ENCODE measurements at places on chromosomes 1 and 21.

- no peak for DNase-seq
Observed at GRCh38 chr1:59346429-59346828, 49.5 kb downstream of the FGGY start.

GRCh38 chr21:46666941-46667740 lies 31.7 kb downstream of the PRMT2 start:
- DNase-seq: no peak

- no peak for DNase-seq
Observed at GRCh38 chr1:207894704-207895103, 16.2 kb downstream of the CD34 start.

DNA sequence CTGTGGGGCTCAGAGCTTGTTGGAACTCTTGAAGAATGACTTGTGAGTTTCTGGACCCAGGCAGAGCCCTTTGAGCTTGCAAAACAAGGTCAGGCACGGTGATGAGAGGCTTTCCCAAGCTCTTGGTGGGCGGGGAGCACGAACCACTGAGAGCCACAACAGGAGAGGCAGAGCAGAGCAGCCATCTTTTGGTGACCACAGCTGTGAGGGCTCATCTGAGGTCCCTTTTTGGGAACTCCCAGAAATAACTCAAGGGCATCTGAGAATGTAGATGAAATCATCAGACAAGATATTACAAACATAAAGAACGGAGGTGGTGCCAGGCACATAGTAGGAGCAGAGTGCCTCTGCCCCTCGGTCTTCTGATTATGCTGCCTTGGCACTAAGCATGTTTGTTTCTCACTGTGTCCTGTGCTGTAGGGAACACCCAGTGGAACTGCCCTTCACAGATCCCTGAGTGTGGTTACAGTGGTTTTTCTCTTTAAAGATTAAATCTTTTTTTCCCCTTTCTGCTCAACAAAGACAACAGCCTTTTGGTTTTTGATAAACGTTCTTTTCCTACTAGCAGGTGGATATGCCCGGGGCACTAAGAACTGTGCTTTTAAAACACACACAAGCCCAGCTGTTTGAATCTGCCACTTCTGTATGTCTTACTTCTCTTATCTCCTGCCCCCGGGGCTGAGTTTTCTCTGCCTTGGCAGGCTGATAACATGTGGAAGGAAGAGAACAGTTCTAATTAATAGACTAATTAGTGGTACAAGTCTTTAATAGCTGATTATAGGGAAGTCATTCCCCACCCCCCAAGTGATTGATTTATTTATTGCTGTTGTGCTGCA lies 37.7 kb downstream of the CD34 start:
- no peak for DNase-seq

DNA sequence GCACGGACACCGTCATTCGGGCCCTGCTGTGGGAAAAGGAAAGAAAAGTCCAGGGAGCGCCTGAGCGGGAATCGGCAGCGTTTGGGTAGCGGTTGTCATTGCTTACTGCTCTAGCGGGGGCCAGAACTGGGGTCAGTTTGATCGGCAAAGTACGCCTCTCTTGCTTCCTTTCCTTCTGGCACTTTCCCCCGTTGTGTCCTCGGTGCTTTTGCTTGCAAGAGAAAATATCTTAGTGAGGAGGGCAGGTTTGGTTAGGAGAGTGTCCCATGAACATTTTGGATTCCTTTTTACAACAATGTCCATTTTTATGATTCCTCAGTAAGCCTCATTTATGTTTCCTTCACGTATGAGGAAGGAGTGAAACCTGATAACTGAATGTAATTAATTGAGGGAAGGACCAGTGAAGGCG lies 670 bp downstream of the ST3GAL3 start:
- DNase-seq: no peak

DNA sequence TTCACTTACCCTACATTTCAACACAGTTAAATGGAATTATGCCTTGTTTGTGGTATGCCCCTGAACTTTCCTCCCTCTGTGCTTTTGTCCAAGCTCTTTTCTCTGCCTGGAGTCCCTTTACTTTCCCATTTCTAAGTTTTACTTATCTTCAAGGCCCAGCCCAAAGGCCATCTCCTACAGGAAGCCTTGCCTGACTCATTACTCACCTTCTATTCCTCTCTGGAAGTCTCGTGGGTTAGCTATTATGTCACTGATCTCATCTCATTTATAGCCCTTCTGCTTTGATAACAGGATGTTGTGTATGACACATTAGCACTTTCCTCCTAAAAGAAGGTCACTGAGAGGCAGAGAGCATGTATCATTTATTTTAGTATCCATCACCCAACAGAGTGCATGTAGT lies 78.8 kb upstream of the CD1D start:
- DNase-seq: no peak

DNA sequence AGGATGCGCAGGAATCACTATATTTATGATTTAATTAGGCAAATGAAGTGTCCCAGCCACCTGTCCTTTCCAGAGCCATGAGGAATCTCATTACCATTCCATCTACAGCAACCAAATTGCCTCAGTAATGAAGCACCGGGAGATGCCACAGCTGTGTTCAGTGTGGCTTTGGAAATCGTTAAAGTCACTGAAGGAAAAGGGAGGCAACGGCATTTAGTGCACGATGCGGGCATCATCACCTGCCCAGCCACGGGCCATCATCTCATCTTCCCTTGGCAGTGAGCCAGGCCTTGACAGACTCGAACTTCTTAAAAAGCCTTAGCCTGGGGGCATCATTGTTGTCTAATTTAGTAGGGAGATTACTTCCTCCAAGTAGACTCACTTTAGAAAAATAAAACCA lies 67.8 kb downstream of the CNIH3 start:
- DNase-seq: no peak

DNA sequence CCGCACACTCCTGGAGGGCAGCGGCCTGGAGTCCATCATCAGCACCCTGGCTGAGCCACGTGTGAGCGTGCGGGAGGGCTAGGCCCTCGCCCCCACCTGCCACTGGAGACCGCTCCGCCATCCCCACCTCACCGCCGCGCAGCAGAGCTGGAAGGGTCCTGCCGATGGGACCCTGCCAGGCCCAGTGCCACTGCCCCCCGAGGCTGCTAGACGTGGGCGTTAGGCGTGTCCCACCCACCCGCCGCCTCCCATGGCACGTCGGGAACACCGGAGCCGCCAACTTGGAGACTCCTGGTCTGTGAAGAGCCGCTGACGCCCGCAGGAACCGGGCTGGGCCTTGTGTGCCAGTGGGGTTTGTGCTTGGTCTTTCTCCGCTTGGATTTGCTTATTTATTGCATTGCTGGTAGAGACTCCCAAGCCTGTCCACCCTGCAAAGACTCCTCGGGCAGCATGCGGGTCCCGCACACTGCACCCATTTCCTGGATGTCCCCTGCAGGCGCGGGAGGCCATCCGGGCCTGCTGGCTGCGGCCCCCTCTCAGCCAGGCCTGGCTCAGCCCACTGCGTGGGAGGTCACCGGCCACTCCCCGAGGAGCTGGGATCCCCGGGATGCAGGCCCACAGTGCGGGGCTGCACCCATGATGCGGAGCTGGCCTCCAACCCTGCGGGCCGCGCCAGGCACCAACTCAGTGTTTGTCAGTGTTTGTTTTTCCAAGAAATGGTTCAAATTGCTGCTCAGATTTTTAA lies 6.0 kb downstream of the LY9 start:
- no peak for DNase-seq

GRCh38 chr1:19401535-19401889 lies 83.8 kb downstream of the CAPZB start:
- no peak for DNase-seq

DNA sequence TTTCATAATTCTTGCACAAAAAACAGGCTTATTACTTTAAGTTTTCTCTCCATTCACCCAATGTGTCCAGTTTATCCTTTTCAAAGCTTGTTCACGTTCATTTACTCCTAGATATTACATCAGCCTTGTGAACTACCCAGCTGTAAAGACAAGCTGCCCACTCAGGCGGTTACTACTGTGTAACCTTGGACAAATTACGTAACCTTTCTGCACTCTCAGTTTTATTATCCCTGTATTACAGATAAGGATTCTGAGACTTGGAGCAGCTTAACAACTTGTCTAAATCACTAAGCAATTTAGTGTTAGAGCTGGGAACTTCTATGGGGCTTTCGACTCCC lies 20.5 kb upstream of the LPAR3 start:
- DNase-seq: no peak

DNA sequence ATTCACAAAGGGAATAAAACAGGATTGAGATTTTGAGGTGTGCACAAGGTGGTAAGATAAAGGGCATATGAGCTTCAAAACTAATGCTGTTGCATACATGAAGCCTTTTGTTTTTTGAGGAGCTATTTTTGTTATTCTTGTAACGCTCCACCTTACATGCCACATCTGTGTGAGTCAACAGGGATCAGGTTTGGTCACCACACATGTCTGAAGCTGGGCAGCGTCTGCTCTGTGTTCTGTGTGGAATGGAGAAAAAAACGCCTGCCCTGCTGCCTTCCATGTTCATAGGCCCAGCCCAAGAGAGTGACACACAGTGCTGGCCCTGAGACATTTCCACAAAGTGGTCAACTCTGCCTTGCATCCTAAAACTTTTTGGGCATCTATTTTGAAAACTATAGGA lies 67.7 kb downstream of the MPZL1 start:
- no peak for DNase-seq

DNA sequence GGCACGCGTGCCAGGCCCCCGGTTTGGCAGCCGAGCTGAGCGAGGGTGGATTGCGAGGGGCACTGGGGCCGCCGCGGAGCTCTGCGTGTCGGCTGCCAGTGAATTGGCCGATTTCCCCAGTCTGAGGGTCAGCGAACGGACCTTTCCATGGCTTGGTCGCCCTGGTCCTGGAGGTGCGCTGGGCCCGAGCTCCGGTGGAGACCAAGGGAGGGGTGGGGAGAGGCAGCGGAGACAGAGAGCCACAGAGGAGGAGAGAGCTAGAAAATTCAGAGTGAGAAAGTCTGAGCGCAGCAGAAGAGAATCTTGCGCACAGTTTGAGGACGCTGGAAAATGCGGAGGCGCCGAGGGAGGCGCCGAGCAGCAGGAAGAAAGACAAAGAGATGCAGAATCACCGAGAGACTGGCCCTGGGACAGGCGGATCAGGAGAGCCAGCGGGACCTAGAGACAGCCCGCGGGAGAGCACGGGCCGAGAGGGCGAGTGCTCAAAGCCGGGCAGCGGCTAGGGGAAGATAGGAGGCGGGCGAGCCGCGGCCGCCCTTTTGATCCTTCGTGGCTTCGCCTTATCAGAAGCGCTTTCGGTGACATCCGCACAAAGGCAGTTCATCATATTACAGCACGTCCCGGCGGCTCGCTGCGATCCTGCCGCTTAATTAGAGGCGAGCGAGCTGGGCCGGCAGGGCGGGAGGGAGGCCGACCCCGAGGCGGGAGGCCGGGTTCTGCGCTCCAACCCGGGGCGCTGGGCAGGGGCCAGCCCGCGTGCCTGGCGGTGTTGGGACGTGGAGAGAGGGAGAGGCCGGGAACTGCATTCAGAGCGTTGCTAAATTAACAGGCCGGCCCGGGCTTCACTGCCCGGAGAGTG lies 12.7 kb downstream of the PAX7 start:
- DNase-seq: no peak

- no peak for DNase-seq
Observed at GRCh38 chr1:54624466-54625464, 1.4 kb upstream of the FAM151A start.

DNA sequence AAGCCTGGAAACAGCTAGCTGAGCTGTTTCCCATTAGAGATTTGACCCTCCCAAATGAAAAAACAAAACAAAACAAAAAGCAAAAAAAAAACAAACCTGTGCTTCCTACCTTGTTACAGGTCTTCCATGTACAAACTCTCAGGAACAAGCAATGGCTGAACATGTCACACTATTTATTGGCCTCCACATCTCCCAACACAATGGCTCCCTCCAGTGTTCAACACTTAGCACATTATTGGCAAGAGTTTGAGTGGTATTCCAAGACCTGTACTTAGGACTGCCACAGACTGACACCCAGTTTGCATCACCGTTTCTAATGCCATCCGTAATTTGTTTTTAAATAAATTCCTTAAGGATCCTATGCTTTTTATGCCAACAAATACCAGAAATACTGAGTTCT lies 195.0 kb upstream of the OLFM3 start:
- DNase-seq: no peak

GRCh38 chr1:53130598-53130877 lies 11.9 kb downstream of the SLC1A7 start:
- no peak for DNase-seq

- no peak for DNase-seq
Observed at GRCh38 chr1:26197301-26197700, 6.9 kb downstream of the CATSPER4 start.

DNA sequence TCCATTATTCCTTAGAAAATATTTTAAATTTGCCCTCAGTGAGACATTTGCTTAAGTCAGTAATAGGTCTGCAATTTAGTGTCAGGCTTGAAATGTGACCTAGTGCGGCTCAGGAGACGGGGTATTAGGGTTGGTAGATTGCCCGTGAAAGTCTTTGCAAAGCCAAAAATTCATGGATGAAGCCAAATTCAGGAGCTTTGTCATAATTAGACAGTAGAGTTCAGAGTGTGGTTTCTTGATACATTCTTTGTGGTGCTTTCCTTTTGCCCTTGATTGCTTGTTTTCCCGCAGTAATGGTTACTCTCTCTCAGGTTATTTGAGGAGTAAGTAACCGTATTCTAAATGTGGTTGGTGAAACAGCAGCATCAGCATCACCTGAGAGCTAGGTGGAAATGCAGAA lies 120.7 kb downstream of the RPS6KC1 start:
- DNase-seq: no peak

DNA sequence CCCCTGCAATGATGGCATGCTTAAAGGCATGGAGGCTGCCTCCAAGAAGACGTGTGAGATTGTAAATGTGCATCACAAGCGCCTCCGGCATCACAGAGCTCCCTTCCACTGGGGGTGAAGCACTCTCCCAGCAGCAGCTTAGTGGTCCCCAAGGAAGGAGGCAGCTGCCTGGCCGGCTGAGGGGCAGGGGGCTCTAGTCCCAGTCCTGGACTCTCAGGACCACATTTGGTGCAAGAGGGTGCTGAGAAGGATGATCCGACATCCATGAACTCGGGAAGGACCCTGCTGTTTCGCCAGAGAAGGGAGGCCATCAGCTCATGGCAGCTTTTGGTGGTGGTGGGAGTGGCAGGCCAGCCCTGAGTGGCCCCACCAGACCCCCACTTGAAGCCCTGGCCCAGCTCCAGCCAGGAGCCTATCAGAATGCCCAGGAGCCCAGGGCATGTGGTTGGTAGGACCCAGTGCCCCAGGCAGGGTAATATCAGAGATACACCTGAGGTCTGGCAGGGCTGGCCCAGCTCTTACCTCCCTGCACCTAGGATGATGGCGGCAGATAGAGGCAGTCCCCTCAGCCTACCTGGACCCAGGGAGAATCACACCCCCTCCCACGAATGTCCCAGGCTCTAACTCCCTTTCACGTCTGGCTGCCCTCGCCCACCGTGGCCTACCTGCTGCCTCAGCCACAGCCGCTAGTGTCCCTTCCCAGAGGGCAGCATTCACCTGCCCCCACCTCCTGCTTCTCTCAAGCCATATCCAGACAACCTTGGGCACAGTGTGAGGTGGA lies 2.4 kb upstream of the WNT9A start:
- no peak for DNase-seq

Data from stimulated activated CD4-positive, alpha-beta T cell treated with anti-CD3 and anti-CD28 coated beads, Interleukin-15, amount 100 ng/mL, for 1 hour (primary cell).